ENCODE measurements at places on chromosomes 6 and 20.

GRCh38 chr6:5044866-5045265 lies 40.3 kb upstream of the PPP1R3G start:
- DNase-seq: no peak

DNA sequence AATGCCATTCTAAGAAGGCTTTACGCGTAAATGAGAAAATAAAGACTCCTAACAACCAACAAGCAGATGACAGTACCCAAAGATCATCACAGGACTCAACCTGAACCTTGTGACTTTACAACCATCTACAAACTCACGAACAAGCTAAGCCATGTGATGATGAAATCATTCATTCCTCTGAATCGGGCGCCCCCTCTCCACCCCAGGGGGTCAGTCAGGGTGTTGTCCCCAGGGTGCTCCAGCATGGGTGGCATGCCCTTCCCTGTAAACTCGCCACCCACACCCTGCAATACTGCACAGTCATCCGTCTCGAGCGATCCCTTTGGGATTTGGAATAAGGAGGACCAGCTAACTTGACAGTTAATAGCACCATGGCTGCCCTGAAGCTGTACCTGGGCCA lies 12.6 kb downstream of the SERPINB6 start:
- DNase-seq: no peak

DNA sequence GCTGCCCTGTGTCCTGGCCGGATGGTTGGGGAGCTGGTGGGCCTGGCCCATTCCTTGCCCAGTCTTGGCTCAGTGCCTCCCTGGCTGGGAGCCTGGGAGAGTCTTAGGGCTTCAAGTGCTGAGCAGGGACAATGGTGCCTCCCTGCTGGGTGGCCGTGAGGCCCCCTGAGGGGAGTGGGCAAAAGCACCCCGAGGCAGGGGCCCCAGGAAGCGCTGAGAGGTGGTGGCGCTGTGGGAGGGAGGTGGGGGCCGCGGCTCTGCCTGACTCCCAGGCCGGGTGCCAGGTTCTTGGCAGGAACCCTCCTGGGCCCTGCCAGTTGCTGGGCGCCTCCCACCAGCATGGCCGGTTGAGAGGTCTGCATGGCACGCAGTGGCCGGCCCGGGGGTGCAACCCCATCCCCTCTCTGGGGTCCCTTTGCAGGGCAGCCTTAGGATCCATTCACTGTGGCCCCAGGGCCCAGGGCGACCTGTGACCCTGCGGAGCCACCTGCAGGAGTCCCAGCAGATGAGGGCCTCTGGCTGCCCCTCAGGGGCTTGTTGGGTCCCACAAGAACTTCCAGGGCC lies 9.2 kb upstream of the RPS21 start:
- no peak for DNase-seq

GRCh38 chr20:60993433-60994044 lies 258.5 kb upstream of the CDH4 start:
- no peak for DNase-seq

DNA sequence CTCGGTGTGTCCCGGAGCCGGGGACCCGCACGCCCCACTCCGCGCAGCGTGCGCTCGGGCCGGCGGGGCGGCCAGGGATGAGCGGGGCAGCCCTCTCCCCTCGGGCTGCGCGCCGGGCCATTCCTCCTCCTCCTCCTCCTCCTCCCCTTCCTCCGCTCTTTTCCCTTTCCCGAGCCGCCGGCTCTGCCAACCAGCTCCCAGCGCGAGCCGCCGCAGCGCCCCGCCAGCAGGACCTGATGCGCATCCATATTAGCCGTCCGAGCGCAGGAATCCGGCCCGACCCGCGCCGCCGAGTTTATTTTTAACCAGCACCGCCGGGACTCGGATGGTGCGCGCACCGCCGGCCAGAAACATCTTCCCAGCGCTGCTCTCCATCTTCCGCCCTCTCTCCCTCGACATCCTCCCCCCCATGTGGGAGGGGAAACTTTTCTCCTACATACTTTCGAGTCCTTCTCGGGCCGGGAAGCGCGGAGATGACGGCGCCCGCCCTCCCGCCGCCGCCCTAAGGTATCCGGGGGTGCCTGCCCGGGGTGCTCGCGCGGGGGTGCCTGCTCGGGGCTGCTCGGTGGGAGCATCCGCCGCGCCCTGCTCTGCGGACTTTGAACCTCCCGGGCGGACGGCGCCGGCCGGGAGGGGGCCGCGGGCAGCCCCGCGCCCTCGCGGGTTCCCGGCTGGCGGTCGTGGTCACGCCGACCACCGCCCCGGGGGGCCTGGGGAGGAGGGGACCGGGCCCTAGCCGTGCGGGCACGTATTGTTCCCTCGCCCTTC lies 619 bp downstream of the RREB1 start:
- peak; percentile 77 for DNase-seq

GRCh38 chr6:107819964-107820337 lies 4.2 kb downstream of the SCML4 start:
- no peak for DNase-seq

DNA sequence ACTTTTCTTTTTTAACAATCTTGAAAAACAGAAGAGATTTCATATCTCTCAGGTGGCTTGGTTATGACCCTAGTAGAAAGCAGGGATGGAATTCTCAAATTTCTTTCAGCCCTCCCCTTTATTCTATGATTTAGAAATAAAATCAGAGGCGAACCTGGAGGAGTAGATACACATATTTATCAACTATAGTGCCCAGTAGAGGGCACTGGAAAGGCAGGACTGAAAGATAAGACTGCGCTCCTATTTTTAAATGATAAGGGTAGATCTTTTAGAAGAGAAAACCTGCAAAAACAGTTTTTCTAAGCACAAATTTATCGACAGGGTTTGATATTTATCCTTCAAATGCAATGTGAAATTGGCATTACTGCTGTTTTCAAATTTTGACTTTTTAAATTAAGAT lies 1296.6 kb downstream of the EPHA7 start:
- no peak for DNase-seq

DNA sequence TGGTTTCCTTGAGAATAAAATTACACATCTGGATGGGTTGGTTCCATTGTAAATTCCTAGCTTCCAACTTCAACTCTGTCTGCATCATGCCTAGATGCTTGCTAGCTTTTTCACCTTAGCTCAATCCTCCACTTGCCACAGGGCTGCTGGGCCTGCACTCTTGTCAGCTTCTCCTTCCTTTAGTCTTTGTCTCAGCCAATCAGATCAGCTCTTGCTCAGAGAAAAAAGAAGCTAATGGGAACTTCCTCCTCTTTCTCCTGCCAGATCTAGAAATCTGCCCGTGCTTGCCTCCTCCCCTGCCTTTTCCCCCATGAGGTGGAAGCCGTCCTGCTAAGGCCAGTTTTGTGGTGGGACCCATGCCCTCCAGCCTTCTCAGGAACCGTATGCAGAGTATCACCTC lies 18.5 kb downstream of the RAE1 start:
- DNase-seq: no peak
